ENCODE measurements at places on chromosomes 12 and 14. TPM values are rescaled to one million over a fixed set of nuclear protein-coding genes. Genes with fewer than 3 reads are reported as not detected.

The CBX5 gene
- total RNA-seq: 201 TPM

The WNT1 gene
- total RNA-seq: not detected

The KRT82 gene
- total RNA-seq: not detected

The PAPLN gene
- 1.4 TPM for total RNA-seq

The C1QL4 gene
- 3.5 TPM for total RNA-seq

The MYH6 gene
- total RNA-seq: under 0.01 TPM

The CLEC4D gene
- total RNA-seq: not detected

The LYZ gene
- total RNA-seq: 7.4 TPM

The SALL2 gene
- 30.4 TPM for total RNA-seq

The CLEC4E gene
- total RNA-seq: not detected

The SDS gene
- 0.69 TPM for total RNA-seq

The LGR5 gene
- total RNA-seq: 1.6 TPM

The PIWIL1 gene
- total RNA-seq: 0.23 TPM

The PPP1R36 gene
- total RNA-seq: 1.2 TPM

The CELA1 gene
- total RNA-seq: not detected

The DNAH10 gene
- 5.3 TPM for total RNA-seq

The USP44 gene
- 4.4 TPM for total RNA-seq

The FAM90A1 gene
- total RNA-seq: not detected

The SLC7A8 gene
- 14.8 TPM for total RNA-seq

The DHRS2 gene
- 0.92 TPM for total RNA-seq

The FOS gene
- 57.0 TPM for total RNA-seq

The SPX gene
- 2.3 TPM for total RNA-seq

The BCL11B gene
- 81.0 TPM for total RNA-seq

The SLC22A17 gene
- 389 TPM for total RNA-seq

The DLGAP5 gene
- 8.8 TPM for total RNA-seq

The REP15 gene
- 1.6 TPM for total RNA-seq

The CBLN3 gene
- 0.46 TPM for total RNA-seq

The HSPB8 gene
- total RNA-seq: 9.2 TPM

The GPR84 gene
- total RNA-seq: 0.23 TPM

The TMTC3 gene
- total RNA-seq: 37.4 TPM

The SPIC gene
- total RNA-seq: not detected

The ACVR1B gene
- total RNA-seq: 48.0 TPM

The CLEC4A gene
- 1.4 TPM for total RNA-seq

The ANO2 gene
- total RNA-seq: 24.9 TPM

The PPP2R5E gene
- 46.6 TPM for total RNA-seq

The EXOC3L4 gene
- total RNA-seq: 0.46 TPM

The AMN1 gene
- total RNA-seq: 63.4 TPM

The PCED1B gene
- total RNA-seq: 0.46 TPM

The AVPR1A gene
- total RNA-seq: 4.6 TPM

The TMEM179 gene
- total RNA-seq: 56.7 TPM

The CCDC177 gene
- total RNA-seq: 5.3 TPM

The BMP4 gene
- 3.0 TPM for total RNA-seq

The SART3 gene
- total RNA-seq: 62.1 TPM

Measured in diencephalon (tissue), 1 donor.